ENCODE measurements at places on chromosomes 7 and 10.
A peak's percentile ranks its signal among the peaks of the same experiment; 100 is the strongest.

GRCh38 chr7:17274551-17275245, 23.8 kb upstream of the AHR start:
- DNase-seq, result no peak

GRCh38 chr10:101625821-101626412, 37.8 kb downstream of the DPCD start:
- DNase-seq, result no peak

DNA sequence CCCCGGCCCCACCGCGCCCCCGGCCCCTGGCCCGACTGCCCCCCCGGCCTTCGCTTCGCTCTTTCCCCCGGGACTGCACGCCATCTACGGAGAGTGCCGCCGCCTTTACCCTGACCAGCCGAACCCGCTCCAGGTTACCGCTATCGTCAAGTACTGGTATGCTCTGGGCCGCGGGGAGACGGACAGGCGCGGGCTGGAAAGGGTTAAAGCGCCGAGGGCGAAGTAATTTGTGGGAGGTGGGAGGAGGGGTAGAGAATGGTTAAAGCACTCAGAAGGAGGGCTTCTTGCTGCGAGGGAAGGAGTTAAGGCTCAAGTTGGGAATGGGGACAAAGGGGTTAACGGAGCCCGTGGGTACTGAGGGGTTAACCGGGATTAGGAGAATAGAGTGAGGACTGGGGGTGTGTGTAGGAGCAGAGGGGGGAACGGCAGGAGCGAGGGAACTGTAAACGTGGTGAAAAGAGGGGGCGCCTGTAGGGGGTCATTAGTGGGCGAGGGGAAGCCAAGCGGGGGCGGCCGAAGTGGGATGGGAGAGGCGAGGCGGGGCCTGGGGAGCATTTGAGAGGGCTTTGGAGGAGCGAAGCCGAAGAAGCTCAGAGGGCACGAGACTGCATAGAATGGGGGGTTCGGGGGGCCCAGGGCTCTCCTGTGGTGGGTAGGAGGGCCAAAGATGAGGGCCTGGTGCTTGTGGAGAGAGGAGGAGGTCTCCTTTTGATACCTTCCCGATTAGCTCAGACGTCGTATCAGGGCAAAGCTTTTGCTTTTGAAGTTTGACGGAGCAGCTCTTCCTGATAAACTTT, 605 bp downstream of the SUFU start:
- DNase-seq, result no peak

DNA sequence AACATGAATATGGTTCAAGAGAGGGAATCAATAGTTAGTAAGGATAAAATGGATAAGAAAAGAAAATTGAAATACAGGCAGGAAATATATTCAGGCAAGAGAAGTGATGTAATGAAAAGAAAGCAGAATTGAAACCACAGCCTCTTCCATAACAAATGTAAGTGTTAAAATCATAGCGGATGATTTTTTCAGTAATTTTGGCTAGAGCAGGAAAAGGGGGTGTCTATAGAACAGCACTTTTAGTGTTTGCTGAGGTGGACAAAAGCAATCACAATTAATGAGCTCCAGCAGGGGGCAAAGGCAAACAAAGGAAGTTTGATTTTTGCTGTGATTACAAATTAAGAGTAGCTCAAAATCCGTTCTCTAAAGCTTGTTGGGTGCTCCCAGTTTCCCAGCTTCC, 79.0 kb downstream of the TRIL start:
- no peak for DNase-seq

- DNase-seq, result no peak
Observed at GRCh38 chr10:92740762-92741161, 51.0 kb downstream of the HHEX start.

GRCh38 chr7:68424658-68425297, 1173.5 kb upstream of the AUTS2 start:
- DNase-seq, result no peak

- peak; percentile 32 for DNase-seq
Observed at GRCh38 chr10:81866753-81867152, 8.2 kb upstream of the NRG3 start.

- DNase-seq, result no peak
Observed at GRCh38 chr10:26790221-26790995, 70.3 kb downstream of the ABI1 start.

- DNase-seq, result no peak
Observed at GRCh38 chr7:131581241-131582051, 25.0 kb upstream of the PODXL start.

DNA sequence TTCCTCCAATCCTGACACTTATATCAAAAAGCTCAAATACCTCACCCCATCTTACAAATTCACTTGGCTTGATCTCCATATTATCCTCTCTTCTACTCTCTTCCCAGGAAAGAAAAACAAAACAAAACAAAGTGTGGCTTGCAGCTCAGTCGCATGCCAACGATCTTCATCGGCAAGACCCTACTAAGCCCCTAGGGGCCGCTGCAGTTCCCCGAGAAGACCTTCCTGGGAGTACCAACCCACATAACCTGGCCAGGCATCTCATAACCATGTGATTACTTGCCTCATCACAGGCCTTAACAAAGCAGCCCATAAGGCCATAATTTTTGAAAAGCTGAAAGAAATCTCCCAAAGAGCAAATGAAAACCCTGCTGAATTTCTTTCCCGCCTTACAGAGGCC, 103.7 kb downstream of the ZNF92 start:
- DNase-seq, result no peak

DNA sequence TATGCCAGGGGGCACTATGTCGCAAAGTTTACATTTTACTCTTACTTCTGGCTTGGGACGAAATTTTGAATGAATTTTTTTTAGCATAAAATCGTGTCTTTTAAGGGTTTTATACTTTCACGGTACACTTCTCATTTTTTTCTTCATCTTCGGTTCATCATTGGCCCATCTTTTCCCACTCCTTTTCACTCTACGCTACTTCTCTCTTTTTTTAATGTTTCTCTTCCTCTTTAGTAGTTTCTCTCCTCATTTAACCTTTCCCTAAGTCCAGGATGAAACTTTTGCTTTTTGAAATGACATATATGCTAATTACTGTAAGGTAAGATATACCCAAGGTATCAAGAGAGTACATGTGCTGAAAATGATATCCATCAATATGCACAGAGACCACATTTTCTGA, 39.5 kb downstream of the C7orf33 start:
- no peak for DNase-seq

- no peak for DNase-seq
Observed at GRCh38 chr10:75408911-75409885, 7.6 kb upstream of the ZNF503 start.

GRCh38 chr10:24542314-24543270, 181.1 kb downstream of the ARHGAP21 start:
- DNase-seq, result no peak

DNA sequence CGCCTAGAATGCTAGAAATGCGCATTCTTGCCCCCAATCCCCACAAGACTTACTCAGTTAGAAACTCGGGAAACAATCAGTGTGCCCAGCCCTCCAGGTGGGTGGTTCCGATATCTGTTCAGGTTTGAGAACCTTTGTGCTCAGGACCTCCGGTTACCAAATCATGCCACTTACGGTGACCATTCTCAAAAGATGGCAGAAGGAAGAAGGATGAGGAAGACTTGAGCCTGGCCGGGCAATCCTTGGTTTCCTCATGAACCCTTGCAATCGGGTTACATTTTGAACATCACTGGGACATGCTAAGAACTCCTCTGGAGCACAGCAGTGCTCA, 52.1 kb downstream of the RBM17 start:
- no peak for DNase-seq

DNA sequence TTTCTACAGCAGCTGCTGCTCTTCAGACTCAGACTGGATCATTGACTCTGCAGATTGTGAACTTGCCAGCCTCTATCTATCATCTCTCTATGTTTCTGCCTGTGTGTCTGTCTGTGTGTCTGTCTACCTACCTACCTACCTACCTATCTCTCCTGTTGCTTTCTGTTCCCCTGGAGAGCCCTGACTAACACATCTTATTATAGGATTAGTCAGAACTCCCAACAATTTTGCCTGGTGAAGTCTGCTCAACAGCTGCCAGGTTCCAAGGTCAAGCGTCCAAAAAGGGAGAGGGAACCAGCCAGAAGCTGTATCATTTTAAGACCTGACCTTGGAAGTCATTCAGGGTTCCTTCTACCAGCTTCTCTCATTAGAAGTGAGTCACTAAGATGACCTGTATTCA, 579.0 kb upstream of the DPP6 start:
- no peak for DNase-seq

- DNase-seq, result peak; percentile 59
Observed at GRCh38 chr10:72097448-72098300, 9.3 kb upstream of the SPOCK2 start.

- DNase-seq, result no peak
Observed at GRCh38 chr7:87592300-87592699, 8.4 kb downstream of the ABCB1 start.

- no peak for DNase-seq
Observed at GRCh38 chr7:155247479-155248365, 50.0 kb upstream of the INSIG1 start.

DNA sequence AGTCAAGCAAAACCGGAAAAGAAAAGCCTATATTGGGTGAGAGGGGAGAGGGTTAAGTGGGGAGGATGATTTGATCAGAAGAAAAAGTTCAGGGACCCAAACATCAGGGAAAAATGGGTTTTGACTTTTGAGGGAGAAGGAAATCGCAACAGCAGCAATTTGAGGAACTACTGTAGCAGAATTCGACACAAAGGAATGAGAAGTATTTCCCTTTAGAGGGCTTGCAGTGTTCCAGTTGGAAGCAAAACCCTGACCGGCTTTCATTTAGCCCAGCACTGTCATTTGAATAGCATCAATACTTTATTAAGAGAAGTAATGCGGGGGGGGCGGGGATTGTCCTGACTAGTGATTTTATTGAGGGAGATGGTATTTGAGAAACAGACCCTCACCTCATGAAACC, 37.2 kb upstream of the GATA3 start:
- DNase-seq, result no peak

GRCh38 chr7:51213618-51214017, 103.0 kb downstream of the COBL start:
- no peak for DNase-seq

Data from kidney epithelial cell (primary cell).